CD8-positive, alpha-beta T cell (primary cell): ENCODE measurements at places on chromosomes 6 and 20.
A peak's percentile ranks its signal among the peaks of the same experiment; 100 is the strongest.

DNA sequence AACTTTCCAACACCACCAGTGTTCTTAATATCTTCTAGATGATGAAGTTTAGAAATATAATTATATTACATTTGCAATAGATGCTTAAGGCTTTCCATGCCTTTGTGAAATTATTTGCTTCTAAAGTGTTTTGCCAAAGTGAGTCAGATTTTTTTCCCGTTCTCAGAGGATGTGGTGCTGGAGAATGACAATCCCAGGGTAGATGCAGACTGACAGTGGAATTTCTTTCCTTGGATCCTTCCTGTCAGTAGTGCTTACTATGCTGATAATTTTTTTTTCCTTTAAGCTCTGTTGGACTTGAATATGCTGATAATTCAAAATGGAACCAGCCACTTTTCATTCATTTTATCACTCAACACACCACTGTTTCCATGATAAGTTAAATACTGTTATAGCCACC lies 59.9 kb upstream of the SOX4 start:
- no peak for DNase-seq

- peak; percentile 38 for DNase-seq
Measured at GRCh38 chr6:147285087-147285855, 81.1 kb downstream of the STXBP5 start.

DNA sequence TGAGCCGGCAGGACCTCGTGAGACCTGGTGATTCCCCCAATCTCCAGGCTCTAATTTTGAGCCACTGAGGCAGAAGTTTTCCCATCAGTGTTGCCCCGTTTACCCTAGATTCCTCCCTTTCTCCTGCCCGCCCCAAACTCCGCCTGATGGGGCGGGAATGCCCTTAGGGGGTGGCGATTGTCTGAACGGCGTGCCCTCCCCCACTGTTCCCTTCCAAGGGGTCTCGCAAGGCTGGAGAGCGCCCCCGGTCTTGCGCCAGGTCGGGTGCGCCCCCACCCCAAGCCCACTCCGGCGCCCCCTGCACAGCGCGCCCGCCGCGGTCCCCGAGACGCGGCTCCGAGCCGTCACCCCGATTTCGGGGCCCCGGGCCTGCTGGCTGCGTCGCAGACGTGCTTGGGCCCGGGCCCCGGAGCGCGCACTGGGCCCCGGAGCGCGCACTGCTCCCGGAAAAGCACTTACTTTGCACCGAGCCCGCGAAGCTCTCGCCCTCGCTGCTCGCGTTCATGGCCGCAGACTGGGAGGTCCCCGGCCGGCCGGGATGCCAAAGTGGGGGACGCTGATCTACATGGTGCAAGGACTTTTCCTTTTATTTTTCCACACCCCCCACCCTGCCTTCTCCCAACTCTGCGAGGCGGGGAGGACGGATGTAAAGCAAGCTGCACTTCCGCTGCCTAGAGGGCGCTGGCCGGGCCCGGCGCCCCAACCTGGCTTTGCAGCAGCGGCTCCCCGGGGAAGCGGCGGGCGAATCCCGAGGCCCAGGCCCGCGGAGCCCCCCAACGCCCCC lies at the start of gene ZFP64:
Gene ZFP64, minus strand, starts transcription at position 648 of the 784 bp plus-strand sequence. Its CDS starts 143 bp downstream, at position 505.
- DNase-seq: peak; percentile 65

- no peak for DNase-seq
Measured at GRCh38 chr6:78390066-78390465, 477.3 kb upstream of the IRAK1BP1 start.

DNA sequence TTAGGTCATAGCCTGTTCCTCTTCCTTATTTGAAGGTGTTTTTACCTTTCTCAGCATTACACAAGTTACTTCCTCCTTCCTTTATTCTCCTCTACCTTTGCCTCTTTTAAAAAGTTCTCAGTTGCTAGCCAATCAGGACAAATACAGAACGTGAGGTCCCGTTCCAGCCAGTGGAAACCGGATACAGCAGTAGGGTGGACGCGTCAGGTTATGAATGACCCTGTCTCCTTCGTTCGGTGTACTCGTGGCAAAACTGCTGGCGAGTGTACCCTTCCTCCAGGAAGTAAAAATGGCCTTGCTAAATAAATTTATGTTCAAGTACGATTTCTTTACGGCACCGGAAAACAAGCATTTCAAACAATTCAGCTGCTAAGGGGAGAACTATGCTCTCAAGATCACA lies 77.0 kb upstream of the MLN start:
- DNase-seq: no peak

DNA sequence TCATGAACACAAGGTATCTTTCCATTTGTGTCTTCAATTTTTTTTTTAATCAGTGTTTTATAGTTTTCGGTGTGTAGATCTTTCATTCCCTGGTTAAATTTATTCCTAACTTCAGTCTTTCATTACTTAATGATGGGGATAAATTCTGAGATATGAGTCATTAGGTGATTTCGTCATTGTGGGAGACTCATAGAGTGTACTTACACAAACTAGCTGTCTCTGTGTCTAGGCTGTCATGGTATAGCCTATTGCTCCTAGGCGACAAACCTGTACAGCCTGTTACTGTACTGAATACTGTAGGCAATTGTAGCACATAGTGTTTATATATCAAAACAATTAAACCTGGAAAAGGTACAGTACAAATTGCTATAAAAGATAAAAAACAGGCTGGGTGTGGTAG lies 42.1 kb downstream of the SMAP1 start:
- DNase-seq: no peak

DNA sequence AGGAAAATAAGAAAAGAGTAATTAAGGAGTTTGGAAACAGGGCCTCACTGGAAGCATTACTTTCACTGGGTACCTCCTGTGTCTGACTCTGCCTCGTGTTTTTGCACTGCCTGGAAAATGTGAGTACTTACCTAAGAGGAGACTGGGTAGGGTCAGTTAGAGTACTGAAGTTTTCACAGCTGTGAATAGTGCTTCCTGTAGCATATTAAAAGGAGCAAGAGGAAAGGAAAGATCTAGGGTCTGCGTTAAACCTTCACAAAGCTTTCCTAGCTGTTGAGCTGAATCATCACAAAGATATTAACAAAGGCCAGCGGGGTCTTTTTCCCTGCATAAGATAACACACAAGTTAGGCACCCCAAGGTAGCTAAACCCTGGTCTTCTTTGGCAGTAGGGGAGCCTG lies 82.3 kb downstream of the MLIP start:
- DNase-seq: no peak

DNA sequence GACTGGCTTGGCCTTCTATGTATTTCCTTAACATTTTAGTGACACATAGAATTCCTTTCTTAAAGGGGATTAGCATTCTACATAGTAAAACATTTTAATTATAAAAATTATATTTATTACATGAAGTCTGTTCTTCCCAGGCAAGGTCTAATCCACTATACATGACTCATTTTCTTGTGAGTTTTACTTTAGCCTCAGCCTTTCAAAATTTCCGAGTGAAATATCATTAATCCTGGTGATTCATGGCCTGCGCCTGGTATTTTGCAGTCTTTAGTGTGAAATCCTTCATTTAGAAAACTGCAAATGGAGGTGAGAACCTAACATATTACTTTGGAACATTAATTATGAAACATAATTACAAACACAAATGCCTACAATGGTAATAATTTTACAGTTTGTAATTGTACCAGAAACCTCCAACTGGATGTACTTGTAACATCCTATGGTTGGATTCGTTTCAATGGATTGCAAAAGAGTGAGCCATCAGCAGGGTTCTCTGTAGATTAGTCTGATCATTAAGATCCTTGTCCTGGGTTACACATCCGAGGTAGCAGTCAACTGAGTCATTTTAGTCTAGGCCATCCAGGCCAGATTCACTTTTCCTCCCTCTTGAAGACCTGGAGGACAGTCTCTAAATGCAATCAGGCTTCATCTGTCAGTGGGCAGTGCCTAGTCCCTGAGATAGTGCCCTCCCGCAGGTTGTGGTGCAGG lies 272.0 kb downstream of the PACRG start:
- DNase-seq: no peak

DNA sequence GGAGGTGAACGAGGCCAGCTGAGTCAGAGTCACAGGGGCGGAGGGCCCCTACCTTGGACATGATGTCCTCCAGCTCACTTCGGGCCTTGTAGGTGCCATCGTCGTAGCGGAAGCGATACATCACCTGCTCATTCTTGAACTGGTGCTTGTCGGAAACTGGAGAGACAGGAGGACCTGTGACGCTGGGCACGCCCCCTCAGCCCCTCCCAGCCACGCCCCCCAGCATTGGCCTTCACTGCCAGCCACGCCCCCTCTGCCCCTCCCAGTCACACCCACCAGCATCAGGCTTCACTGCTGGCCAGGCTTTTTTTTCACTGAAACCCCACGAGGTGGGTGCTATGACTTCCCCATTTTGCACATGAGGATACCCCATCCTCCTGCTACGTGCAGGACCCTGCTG lies 148.2 kb downstream of the PREX1 start:
- DNase-seq: no peak

DNA sequence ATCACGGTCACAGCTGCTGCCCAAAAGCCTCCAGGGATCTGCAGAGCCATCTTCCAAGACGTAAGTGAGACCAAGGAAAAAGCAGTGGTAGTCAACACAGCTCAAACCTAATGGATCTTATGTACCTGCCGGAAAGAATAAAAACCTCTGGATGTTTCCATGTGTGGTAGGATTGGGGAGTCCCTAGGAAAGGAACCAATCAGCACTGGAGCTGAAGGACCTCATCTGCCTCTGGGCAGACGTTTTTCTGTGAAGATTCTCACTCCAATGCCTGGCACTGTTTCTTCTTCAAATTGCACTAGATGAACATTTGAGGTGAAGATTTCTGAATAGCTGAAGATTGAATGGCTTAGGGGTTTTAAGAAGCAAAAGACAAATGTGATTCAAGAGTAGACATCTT lies at the start of gene HLA-DQB2:
Gene HLA-DQB2, minus strand, starts transcription at position 112 of the 400 bp plus-strand sequence. Its CDS starts 62 bp downstream, at position 50.
- DNase-seq: no peak

GRCh38 chr20:61968036-61968810 lies 97.5 kb downstream of the TAF4 start:
- DNase-seq: no peak

DNA sequence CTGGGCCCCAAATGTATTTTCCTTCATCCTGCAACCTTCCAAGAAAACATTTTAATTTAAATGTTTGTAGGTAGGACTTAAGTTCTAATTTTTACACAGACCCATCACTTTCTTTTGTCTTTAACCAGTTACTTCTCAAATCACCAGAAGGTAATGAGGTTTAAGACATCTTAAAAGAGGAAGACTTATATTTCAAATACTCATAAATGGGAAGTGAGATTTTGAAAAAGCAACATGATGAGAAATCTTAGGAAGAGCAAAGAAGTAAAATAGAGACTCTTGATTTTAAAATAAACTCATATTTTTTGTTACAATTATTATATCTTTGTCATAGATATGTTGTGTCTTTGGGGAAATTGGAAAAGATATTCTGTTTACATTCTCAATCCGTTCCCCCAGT lies 82.3 kb downstream of the SYNE1 start:
- DNase-seq: no peak

GRCh38 chr6:159068904-159069578 lies 24.2 kb upstream of the TAGAP start:
- DNase-seq: no peak

DNA sequence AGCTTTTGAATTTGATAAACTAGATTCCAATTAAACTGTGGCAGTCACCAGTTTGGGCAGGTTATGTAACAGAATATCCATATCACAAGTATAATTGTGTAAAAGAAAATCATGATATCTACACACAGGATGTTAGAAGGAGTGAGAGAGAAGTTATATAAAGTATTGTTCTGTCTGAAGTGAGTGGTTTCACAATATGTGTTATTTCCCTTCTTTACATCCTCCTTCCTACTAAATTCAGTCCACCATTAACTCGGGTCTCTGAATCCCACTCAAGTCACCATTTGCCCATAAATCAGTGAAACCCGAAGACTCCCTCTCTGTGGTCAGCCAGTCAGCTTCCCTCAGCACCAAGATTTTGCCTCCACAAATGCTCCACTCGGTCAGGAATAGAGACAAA lies 796 bp downstream of the HLA-DQB1 start:
- DNase-seq: no peak

DNA sequence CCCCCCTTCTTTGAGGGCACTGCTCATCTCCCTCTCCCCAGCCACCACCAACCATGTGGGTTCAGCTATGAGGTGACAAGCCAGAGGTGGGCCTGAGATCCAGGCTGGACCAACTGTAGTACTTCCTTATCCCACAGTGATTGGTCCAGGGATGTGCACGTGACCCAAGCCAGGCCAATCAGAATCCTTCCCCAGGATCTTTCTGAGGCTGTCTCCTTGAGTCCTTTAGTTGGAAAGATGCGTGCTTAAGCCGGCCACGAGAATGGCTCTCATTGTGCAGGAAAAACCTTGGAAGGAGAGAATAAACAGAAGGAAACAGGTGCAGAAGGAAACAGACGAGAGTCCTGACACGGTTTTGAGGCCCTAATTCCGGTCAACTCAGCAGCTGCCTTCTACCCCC lies 39.2 kb downstream of the ZC3H12D start:
- DNase-seq: no peak

DNA sequence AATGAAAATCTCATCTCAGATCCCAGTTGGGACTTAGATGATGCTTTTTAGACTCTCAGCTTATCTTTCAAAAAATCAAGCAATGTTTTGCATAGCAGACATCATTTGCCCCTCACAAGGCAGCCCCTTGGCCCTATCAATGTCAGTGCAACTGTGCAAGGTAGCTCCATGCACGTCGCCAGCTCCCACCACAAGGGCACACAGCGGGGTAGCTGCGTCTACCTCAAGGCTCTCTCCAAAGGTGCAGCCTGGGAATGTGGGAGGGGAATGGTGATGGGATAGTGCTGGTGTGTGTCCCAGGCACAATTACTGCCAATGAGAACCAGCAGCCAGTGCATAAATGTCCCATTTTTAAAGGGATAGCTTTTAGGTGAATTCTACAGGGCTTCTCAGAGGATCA lies 137.5 kb upstream of the SYNDIG1 start:
- no peak for DNase-seq

DNA sequence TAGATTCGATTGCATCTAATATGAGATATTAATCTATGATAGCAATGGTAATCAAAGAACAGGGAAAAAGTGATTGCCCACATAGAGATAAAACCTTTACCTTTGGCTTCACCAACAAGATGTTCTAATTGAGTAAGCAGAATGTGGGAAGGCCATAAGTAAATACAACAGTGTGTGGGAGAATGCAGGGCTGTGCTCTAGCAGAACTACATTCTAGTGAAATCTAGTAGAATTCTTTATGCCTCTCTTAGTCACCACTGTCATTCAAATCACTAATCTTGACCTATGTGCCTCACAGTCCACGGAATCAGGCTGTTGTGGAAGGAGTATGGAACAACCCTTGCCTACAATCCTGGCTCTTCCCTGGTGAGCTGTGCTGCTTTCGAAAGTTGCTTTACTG lies 30.4 kb upstream of the MCM9 start:
- no peak for DNase-seq

DNA sequence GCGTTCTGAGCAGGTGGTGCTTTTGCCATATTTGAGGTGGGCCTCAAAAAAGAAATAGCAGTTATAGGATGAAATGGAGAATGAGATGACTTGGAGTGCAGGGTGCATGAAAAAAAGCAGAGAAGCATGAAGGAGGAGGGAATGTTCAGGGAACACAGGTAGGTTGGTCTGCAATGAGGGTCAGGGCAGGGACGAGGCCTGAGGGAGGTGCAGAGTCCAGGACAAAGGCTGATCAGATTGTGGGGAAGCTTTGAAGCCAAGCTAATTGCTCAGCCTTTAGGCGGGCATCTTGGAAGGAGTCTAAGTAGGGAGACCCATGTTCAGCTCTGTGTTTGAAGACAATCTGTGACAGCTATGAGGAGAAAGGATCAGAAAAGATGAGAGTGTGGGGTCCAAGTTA lies 12.0 kb downstream of the TRAM2 start:
- no peak for DNase-seq

GRCh38 chr6:14739827-14740226 lies 506.0 kb upstream of the JARID2 start:
- DNase-seq: no peak

GRCh38 chr6:143822584-143823024 lies 20.5 kb upstream of the LTV1 start:
- DNase-seq: no peak

GRCh38 chr6:158011478-158011920 lies 29.8 kb downstream of the SYNJ2 start:
- no peak for DNase-seq
